ENCODE measurements at places on chromosomes 6 and 20.

DNA sequence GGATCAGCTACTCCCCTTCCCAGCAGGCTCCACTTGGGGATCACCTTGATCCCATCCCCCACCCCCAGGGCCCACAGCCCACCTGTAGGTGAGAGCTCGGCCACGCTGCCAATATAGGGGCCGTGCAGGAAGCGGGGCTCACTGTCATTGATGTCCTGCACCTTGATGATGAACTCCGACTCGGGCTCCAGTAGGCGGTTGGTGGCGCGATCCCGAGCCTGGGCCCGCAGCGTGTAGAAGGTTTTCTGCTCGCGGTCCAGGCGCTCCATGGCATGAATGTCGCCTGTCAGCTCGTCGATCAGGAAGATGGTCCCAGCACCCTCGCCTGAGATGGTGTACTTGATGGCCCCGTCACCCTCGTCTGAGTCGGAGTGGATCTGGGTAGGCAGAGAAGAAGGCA is 67.4 kb downstream of the CDH22 start:
- DNase-seq = no peak

- DNase-seq = no peak
Measured at GRCh38 chr6:167973148-167973885, 24.2 kb upstream of the KIF25 start.

GRCh38 chr6:143429970-143430369 is 20.5 kb downstream of the ADAT2 start:
- no peak for DNase-seq

DNA sequence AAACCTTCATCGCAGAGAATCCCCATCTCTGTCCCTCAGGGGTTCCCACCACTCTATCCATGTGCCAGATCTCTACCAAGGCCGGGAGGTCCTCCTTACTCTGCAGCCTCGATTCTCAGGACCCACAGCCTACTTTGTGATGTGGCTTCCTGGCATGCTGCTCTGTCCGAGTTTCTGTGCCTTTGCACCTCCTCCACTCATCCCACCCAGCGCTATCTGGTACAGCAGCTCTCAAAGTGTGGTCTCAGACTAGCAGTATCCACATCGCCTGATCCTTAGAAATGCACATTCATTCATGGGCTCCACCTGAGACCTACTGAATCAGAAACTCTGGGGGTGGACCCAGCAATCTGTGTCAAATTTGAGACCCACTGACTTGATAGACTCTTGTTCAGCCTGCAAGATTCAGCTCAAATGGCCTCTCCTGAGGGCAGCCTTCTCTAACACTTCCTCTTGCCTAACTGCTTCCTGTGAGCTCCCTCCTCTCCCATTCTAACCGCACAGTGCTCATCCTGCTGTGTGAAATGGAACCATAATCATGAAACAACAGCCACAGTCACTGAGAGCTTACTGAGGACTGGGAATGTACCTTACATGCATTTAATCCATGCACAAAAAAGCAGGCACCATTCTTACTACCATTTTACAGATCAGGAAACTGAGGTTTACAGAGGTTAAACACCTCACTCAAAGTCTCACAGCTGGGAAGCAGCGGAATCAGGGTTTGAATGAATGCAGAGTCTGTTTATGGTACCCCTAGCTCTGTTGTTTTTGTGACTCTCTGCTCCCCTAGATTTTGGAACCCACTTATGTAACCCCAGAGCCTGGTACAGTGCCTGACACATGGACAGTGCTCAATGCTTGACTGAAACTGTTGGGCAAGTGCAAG is 69.4 kb downstream of the JPH2 start:
- DNase-seq = no peak

- no peak for DNase-seq
Measured at GRCh38 chr6:39893286-39893685, 41.0 kb downstream of the MOCS1 start.

GRCh38 chr20:7520361-7520760 is 419.9 kb downstream of the HAO1 start:
- DNase-seq = no peak

DNA sequence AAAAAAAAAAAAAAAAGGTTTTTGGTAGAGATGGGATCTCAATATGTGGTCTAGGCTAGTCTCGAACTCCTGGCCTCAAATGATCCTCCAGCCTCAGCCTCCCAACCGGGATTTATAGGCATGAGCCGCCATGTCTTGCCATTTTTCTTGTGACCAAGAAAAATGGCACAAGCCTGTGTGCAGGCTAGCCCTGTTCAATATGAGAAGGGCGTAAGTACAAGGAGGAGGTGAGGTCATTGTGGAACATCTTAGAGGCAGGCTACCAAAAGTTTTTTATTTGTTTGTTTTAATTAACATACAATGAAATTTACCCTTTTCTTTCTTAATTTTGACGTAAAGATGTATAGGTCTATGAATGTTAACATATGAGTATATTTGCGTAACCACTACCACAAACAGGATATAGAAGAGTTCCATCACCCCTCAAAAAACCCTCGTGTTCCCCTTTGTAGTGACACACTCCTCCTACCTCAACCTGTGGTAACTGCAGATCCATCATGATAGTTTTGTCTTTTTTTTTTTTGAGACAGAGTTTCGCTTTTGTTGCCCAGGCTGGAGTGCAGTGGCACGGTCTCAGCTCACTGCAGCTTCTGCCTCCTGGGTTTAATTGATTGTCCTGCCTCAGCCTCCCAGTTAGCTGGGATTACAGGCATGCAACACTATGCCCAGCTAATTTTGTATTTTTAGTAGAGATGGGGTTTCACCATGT is 28.3 kb upstream of the KIF3B start:
- no peak for DNase-seq

GRCh38 chr6:64266351-64266821 is 630.8 kb downstream of the PHF3 start:
- no peak for DNase-seq

DNA sequence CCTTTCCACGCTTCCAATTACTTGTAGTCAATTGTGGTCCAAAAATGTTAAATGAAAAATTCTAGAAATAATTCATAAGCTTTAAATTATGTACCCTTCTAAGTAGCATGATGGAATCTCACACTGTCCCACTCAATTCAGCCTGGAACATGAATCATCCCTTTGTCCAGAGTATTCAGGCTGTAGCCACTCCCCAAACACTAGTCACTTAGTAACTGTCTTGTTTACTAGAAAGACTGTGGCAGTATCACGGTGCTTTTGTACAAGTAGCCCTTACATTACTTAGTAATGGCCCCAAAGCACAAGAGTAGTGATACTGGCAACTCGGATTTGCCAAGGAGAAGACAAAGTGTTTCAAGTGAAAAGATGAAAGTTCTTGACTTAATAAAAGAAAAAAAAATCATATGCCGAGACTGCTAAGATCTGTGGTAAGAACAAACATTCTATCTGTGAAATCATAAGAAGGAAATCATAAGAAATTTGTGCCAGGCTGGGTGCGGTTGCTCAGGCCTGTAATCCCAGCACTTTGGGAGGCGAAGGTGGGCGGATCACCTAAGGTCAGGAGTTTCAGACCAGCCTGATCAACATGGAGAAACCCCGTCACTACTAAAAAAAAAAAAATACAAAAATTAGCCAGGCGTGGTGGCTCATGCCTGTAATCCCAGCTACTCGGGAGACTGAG is 168.5 kb upstream of the SIM1 start:
- no peak for DNase-seq

- no peak for DNase-seq
Measured at GRCh38 chr6:31861919-31862343, 690 bp downstream of the NEU1 start.

DNA sequence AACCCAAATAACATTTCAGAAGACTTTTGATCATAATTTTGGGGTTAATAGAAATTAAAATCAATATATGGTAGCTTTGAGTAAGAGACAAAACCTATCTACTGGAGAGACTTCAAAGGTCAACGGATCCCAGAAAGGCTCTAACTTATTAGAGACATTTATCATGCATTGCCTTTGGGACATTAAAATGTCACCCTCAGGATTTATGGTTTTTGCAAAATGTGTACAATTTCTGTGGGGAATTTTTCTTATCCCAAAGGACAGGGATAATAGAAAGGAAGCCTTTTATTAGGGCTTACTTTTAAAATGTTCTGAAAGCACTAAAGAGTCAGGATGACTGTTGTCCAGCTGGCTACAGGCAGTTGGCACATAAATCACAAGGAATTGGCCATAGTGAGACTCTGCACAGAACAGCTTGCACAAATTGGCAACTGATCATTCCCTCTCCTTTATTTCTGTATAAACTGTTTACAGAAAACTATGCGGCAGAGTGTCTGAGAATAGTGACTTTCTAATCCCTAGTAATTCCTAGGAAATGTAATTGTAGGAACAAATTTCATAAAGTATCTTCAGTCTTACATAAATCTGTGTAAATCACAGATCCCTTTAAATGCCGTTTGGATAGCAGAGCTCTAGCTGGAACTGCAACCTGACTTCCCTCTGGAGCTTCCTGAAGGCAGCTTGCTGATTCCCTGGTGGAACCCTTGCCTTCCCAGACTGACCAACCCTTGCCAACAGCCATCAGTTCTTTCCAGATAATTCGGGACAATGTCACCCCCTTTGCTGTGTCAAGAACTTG is 201.1 kb upstream of the PREP start:
- DNase-seq = no peak

DNA sequence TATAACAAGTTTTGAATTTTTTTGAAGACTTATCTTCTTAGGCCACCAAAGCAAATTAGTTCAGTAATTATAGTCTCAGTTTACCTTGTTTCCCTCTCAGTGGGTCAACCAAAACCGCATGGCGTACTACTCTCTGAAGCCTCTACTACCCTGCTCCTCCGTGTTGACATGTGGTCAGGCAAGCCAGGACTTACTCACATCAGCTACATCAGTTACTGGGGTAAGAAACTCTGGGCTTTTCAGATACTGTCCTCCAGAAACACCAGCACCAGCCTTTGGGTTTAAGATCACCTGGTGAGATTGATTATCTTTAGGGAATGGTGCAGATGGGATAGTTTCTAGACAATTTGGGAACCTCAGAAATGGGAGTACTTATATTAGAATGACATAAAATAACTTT is 55.1 kb downstream of the KCNQ5 start:
- no peak for DNase-seq

DNA sequence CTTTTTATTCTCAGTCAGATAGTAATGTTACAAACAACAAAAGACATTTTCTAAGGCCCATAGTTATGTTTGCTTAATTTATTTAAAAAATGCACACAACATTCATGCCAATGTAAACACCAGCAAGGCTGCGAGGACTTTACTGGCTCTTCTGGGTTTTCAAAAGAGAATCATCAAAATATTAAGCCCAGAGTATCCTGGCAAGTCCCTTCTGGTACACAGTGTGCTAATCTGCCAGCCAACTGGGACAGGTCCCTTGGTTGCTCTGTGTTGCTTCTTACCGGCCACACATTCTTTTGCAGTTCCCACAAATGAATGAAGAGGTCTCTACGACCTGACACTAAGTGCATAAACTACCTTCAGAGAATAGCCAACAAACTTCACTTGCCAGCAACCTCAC is 42.6 kb upstream of the SPDEF start:
- DNase-seq = no peak

DNA sequence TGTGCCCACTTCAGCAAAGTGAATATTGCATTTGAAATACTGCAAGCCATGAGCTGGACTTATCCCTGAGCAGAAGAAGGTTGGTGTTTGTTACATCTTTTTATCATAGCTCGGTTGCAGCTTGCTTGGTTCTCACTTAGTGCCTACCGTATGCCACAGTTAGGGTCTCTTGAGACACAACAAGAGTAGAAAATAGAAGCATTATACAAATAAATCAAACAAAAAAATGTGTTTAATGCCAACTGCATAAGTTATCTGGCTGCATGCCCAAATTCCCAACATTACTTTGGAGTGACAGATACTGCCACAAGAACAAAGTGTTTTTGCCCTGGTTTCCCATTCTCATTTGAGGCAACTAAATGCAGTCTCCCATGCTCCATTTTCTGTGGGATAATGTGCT is 53.9 kb upstream of the LAMP5 start:
- no peak for DNase-seq

DNA sequence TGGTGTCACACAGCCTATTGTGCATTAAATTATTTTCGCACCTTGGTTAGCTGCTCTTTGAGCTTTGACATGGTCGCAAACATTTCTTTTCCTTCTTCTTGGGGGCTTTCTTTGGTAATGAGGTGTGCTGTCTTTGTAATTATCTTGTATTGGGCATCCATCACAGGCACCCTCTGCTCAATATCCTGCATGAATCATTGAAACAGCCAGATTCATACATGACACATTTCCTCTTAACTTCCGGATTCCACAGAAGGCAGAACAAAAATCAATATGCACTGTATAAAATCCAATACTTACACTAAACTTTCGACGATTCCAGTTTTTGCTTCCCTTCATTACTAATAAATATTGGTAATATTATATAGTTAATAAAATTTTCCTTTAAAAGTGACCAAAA is 175.6 kb downstream of the SYNE1 start:
- no peak for DNase-seq

DNA sequence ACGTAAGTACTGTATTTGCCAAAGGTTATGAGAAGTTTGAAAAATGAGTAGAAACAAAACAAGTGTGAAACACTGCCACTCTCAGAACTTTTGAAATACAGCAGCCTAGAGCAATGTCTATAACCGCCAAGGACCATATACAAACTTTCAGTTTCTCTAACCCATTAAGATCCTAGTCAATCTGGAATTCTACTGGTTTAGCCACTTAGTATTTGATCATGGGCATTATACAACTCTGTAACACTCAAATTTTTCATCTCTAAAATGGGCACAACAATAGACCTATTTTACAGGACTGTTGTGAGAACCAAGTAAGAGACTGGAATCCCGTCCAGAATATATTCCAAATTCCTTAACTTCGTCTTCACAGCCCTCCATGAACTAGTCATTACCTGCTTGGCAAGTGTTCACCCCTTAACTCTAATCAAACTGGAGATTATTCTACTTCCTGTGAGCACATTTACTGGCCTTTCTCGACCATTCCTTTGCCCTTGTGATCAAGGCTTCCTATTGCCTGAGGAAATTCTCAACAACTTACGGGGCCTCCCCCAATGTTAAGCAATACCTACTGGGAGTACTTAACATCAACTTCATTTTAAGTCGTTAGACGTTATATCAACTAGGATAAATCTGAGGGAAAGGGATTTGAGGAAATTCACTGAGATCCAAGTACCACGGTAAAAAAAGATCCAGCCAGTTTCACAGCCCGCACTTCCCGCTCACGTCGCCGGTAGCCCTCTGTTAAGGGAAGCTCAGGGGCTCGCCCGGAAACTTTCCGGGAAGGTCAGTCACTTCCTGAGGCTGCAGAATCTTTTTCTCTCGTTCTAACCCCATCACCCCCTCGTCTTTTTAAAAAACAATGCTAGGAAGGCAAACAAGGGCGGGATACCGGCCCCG is 1.1 kb downstream of the EIF2S2 start:
- DNase-seq = no peak
